ENCODE measurements at places on chromosomes 6 and 20. TPM values are rescaled to one million over a fixed set of nuclear protein-coding genes. Genes with fewer than 3 reads are reported as not detected.

DNA sequence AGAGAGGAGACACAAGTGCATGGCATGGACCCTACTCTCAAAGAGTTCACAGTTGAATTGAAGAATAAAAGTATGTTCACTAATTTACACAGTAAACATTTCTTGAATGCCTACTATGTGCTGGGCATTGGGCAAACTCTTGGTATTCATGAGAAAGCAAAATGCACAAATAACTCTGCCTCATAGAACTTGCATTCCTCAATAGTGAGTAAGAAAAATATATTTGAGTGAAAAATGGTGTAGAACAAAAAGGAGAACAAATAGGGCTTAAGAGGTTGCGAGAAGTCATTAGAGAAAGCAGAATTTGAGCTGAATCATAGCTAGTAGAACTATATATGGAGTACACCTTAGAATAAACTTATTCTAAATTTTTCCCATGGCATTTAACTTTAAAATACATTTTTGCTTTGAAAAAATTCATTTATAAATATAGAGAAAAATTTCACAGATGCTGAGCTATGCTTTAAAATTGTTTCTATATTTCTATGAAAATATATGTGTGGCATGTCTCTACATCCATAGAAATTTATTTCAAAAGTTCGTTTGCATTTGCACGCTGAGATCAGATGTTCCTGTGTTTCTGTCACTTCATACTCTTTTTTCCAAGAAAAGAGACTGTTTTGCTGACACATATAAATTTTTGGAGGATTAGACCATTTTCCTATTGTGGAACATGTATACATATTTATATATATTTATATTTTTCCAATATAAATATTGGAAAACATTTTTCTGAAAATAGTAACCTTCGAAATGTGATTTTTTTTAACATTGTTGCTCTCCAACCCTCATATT, 236.1 kb downstream of the KCNQ5 start:
- H3K36me3 ChIP-seq: no peaks in the 10 kb centered on the region
- H3K27ac ChIP-seq: no peak overlapping the region
- no peak for DNase-seq
- H3K27me3 ChIP-seq: no peaks in the 10 kb centered on the region

DNA sequence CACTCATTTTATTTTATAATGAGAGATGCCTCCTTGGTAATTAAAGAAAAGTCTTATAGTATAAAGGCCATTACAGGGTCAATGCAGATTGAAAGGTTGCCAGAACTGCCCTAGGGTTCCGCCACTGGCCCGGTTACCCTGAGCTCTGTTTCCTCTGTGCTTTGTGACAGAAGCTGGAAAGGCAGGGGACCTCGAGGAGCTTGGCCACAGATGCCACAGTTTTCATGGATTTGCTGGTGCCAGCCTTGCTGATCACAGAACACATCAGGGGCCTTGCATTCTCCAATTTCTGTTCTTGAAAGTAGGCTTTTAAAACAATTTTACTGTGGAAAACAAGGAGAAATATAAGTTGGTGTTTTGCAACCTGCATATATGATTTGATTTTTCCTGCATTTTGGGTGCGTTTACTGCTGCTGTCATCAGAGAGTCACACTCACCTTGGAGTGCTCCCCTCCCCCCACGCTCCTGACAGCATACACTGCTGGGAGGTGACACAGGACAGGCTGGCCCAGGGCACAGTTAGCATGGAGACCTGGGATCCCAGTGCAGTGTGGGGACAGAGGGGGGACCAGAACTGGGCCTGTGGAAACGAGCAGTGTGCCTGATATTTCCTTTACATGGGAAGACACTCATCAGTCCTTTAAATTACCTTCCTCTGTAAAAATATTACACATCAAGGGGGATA, 142.8 kb downstream of the CFAP61 start:
- H3K27ac ChIP-seq: no peak overlapping the region
- DNase-seq: no peak
- H3K4me3 ChIP-seq: no peak overlapping the region
- no peaks in the 10 kb centered on the region for H3K27me3 ChIP-seq
- no peaks in the 10 kb centered on the region for H3K36me3 ChIP-seq
- H3K4me1 ChIP-seq: no peaks in the 10 kb centered on the region

Gene MAD2L1BP
- 32.2 TPM for total RNA-seq

DNA sequence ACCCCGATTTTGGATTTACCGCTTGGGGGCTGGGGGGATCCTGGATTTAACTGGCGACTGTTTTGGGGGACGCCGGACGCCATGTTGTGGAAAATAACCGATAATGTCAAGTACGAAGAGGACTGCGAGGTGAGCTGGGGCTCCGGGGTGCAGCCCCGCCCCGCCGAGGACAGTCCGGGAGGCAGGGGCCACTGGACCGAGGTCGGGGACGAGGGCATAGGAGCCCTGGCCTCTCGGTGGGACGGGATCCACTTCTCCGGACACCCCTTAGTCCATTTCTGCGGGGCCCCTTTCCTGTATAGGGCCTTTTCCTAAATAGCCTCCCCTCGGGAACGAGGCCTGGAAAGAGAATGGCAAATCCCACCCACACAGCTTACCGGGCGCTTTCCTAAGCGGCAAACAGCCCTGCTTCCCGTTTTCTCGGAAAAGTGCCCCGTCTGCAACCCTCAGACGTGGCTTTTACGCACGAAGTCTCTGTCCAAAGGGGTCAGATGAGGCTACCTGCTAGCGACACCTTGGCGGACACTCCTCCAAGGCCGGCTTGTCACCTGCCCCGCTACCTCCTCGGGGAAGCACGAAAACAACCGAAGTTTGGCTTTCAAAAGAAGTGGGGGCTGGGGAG, 469 bp downstream of the TFAP2C start:
- DNase-seq: no peak
- H3K4me3 ChIP-seq: peak overlapping the region; percentile 43
- H3K27ac ChIP-seq: no peak overlapping the region
- peaks cover 54% of the 10 kb centered on the region for H3K27me3 ChIP-seq
- H3K36me3 ChIP-seq: no peaks in the 10 kb centered on the region
- H3K4me1 ChIP-seq: peaks cover 38% of the 10 kb centered on the region

DNA sequence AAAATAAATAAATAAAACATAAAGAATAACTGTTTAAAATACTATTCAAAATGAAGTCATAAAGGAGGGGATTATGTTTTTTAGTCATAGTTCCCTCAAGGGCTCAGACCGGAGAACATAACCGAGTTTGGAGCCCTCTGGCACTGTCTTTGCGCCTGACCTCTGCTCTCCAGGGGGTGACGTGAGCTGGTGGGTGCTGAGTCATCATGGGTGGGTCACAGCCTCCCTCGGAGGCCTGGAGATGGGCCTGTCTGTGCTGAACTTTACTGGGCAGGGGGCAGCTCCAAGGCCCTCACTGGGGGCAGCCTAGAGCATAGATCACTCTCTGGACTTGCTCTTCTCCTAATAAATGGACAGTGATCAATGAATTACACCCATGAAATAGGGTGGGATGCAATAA, 3.1 kb upstream of the MAVS start:
- no peaks in the 10 kb centered on the region for H3K36me3 ChIP-seq
- no peak overlapping the region for H3K27ac ChIP-seq
- no peak for DNase-seq
- no peaks in the 10 kb centered on the region for H3K27me3 ChIP-seq

GRCh38 chr20:46246559-46246958, 61.7 kb downstream of the CDH22 start:
- H3K4me1 ChIP-seq: no peaks in the 10 kb centered on the region
- H3K27ac ChIP-seq: no peak overlapping the region
- DNase-seq: no peak

GRCh38 chr6:63114610-63115211, 96.6 kb upstream of the FKBP1C start:
- no peak for DNase-seq
- H3K4me3 ChIP-seq: no peak overlapping the region
- H3K36me3 ChIP-seq: no peaks in the 10 kb centered on the region

DNA sequence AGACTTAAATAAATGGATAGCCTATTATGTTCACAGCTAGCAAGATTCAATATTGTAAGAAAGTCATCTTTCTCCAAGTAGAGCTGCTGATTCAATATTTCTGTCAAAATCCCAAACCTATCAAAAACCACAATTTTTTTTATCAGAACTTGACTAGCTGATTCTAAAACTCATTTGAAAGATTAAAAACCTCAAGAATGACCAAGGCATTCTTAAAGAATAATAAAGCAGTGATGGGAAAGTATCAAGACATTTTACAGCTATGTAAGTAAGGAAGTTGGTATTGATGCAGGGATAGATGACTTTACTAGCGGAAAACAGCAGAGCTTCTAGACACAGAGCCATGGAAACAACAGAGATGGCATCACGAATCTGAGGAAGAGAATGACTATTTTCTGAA, 64.7 kb downstream of the SAMD3 start:
- no peaks in the 10 kb centered on the region for H3K27me3 ChIP-seq
- no peak overlapping the region for H3K27ac ChIP-seq
- DNase-seq: no peak
- H3K4me3 ChIP-seq: no peak overlapping the region
- no peaks in the 10 kb centered on the region for H3K4me1 ChIP-seq

DNA sequence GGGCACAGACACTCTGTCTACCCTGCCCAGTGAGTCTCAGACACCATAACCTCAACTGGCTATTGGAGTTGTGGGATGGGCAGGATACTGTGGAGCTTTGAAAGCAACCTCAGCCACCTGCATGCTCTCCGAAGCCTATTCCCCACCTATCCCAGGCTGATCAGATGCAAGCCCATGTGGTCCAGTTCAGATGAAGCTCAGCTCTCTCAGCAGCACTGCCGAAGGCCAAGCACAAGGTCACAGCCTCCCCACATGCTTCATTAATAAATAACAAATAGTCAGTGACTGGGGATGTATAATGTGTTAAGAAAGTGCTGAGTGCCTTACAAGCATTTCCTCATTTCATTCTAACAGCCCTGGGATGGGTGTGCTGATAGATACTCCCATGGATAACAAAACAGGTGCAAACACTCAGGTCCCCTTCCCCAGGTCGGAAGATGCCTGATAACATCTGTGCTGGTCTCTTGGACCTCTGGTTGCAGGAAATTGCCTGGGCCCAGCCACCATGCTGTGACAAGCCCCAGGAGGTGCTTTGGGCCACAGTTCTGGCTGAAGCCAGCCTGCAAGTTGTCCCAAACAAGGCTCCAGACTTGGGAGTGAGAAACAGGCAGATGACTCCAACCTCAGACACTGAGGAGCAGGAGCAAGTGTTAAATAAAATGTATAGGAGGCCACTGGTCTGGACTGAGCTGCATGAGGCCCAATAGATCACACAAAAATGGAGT, 3.7 kb downstream of the ACSS1 start:
- peak overlapping the region; percentile 98 for H3K27ac ChIP-seq
- no peak for DNase-seq
- H3K27me3 ChIP-seq: no peaks in the 10 kb centered on the region
- H3K36me3 ChIP-seq: no peaks in the 10 kb centered on the region
- peaks cover 13% of the 10 kb centered on the region for H3K4me1 ChIP-seq

DNA sequence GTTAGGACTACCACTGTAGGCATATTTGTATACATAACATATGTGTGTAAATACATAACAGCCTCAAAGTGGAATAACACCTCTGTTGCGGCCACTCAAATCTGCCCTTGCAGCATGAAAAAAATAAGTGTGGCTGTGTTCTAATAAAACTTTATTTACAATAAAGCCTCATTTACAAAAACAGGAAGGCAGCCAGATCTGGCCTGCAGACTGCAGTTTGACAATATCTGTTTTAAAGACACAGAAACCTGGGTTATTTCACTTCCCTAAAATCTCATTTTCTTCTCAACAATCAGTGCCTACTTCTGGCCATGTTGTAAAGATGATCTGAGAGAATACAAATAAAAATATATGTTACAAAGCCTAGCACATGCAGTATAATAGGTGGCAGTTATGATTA, 53.9 kb upstream of the SCML4 start:
- DNase-seq: no peak
- no peak overlapping the region for H3K4me3 ChIP-seq
- H3K4me1 ChIP-seq: no peaks in the 10 kb centered on the region
- peaks cover 52% of the 10 kb centered on the region for H3K36me3 ChIP-seq
- H3K27me3 ChIP-seq: no peaks in the 10 kb centered on the region

Gene SIGLEC1
- total RNA-seq: 5.4 TPM

Data from Peyer's patch (tissue), 4 donors.